Endothelial cell of coronary artery (primary cell): ENCODE measurements at places on chromosomes 16 and 17. TPM values are rescaled to one million over a fixed set of nuclear protein-coding genes. Genes with fewer than 3 reads are reported as not detected.

CCL5 gene
- 0.09 and 0.18 TPM in 2 replicates for total RNA-seq

TPSD1 gene
- total RNA-seq: not detected in 2 replicates

IKZF3 gene
- total RNA-seq: not detected in 2 replicates

SCNN1G gene
- total RNA-seq: not detected in 2 replicates

CMTR2 gene
- total RNA-seq: 20.8 and 26.9 TPM in 2 replicates
